ENCODE measurements at places on chromosomes 1 and 21.

- DNase-seq = no peak
These were observed 269.4 kb downstream of the PTGER3 start for GRCh38 chr1:70778056-70778762.

DNA sequence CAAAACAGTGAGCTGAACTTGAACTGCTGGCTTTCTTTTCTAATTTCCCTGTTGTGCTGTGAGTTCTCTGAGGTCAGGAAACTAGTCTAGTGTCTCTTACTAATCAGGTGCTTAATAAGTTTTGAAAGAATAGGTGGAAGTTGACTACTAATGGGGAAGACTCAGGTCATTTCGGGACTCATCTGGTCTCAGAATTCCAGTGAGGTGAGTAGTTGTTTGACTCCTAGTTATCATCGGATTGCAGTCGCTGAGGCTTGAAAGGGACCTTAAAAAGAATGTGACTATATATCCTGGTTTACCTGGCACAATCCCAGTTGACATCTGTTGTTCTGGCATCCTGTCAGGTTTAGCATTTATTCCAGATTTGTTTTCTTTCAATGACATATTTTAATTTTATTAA is 81.4 kb upstream of the SPAG17 start:
- no peak for DNase-seq

DNA sequence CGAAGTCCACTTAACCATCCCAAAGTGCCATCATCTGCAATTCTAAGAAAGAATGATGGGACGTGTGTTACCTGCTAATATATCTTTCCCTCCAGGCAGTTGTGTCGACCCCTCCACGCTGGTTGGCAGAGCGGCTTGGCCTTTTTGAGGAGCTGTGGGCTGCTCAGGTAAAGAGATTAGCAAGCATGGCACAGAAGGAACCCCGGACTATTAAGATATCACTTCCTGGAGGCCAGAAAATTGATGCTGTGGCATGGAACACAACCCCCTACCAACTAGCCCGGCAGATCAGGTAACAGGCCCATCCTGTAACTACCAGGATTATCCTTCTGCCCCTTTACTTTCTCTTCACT is 520 bp downstream of the TARS2 start:
- no peak for DNase-seq

DNA sequence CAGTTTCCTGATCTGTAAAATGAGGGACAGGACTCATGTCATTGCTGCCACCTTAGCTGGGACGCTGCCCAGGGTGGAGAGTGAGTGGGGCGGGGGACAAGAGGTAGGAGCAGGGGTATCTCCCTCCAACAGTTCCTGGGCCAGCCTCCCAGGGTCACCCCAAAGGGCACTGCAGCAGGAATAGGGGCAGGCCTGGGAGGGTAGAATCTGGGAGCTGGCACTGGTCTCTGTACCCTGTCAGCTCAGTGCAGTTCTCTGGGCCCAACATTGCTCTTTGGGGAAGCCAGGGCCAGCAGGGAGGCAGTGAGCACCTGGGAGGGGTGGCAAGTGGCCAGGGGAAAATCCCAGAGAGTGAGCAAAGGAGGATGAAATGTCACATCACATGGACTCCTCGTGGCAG is 55.8 kb downstream of the ELK4 start:
- no peak for DNase-seq

GRCh38 chr1:200729863-200730262 is 8.8 kb upstream of the CAMSAP2 start:
- no peak for DNase-seq

GRCh38 chr1:76238094-76238628 is 163.6 kb downstream of the ST6GALNAC3 start:
- no peak for DNase-seq

- DNase-seq = no peak
These were observed 63.9 kb downstream of the OBSCN start for GRCh38 chr1:228271701-228272251.

- DNase-seq = no peak
These were observed 6.3 kb upstream of the GOLT1A start for GRCh38 chr1:204219971-204220616.

DNA sequence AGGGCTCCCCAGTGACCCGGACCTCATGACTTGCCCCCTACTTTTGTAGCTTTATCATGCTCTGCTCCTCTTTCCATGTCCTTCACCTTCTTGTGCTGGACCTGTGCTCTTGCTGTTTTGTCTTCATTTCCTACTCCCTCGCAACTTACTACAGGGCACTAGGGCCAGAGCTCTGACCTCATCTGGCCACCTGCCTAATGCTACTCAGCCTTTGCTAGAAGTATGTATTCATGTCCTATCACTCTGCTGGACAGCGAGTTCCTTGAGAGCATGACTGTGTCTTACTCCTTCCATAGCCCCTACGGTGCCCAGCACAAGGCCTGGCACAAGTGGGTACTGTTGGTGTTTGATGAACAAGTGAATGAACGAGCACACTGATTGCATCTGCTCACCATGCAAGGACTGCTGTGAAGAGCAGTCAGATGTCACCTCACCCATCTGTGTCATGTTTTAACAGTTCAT is 1.9 kb downstream of the MTFR1L start:
- no peak for DNase-seq

DNA sequence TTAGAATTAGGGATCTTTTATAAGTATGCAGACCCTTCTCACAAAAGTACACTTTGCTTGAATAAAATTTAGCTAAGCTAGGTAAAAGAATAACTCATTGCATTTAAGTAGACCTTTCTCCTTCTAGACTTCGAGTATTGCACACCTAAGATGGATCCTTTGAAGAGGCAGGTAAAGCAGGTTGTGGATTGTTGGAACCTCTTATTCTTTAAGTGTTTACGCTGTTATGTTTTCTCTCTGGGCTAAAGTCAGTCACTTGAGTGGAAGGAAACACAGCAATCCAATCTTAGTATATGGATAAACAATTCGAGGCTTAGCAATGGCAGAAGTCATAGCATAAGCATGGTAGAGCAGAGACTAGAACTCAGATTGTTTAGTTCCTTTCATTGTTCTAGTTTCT is 11.4 kb downstream of the MAGI3 start:
- no peak for DNase-seq

- no peak for DNase-seq
These were observed 27.2 kb downstream of the NUAK2 start for GRCh38 chr1:205294175-205294917.

DNA sequence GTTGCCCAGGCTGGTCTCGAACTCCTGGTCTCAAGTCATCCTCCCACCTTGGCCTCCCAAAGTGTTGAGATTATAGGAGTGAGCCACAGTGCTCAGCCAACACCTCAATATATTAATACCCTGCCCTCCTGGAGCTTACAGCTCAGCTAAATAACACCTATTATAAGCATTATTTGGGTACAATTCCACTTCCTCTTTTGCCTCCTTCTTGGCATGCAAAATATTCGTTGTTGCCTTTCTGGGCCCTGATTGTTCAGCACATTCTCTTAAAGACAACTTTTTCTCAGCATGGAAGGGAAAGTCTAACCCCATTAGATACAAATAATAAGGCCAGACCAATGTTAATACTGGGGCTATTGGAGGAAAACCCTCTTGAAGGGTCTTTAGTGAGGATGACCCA is 2.8 kb downstream of the PAQR7 start:
- DNase-seq = no peak

- no peak for DNase-seq
These were observed at the start of gene RHOC for GRCh38 chr1:112706505-112707220. TSS of gene RHOC (minus strand) at chr1:112707127. CDS start at chr1:112703799, 3,328 bp downstream.

GRCh38 chr1:43143441-43143888 is 28.6 kb downstream of the EBNA1BP2 start:
- DNase-seq = no peak

DNA sequence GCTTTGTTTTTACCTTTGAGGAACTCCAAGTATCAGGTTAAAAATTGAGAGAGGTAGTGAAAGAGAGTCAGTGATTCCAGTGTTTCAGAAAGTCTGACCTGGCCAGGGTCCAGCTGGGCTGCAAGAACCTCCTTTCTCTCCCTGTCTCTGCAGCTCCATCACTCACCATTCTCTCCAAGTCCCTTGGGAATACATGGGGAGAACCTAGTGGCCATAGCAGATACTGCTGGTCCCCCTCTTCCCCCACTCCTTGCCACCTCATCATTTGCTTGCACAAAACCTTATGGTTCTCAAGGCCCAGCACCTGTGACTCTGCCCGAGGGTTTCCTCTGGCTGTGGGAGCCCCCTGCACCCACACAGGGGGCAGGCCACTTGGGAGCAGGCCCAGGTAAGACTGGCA is 279.5 kb downstream of the KIF26B start:
- DNase-seq = no peak

GRCh38 chr21:26781331-26781730 is 63.9 kb downstream of the ADAMTS1 start:
- DNase-seq = no peak

DNA sequence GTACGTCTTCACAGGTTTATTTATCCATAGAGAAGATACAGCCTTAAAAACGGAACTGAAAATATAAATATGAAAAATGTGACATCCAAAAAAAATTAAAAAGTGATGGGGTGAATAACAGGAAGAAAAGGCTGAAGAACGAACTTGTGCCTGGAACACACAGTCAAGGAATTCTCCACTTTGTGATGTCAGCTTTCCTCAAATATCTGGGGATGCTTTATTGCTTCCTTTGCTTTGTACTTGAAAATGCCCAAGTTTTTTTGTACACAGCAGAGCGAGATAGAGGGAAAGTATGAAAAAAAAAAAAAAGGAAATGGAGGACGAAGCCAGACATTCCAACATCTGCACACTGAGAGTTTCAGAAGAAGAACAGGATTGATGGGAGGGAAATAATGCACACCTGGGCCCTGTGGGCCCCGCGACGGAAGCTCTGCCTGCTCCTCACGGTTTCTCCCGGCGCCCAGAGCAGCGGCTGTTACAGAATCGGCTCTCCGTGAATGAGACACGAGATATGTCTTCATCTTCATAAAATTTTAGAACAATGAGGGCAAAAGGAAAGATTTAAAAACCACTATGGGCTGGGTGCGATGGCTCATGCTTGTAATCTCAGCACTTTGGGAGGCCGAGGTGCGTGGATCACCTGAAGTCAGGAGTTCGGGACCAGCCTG is 10.0 kb upstream of the LRRC3 start:
- DNase-seq = no peak

GRCh38 chr1:206859082-206859521 is 6.3 kb upstream of the IL20 start:
- no peak for DNase-seq

DNA sequence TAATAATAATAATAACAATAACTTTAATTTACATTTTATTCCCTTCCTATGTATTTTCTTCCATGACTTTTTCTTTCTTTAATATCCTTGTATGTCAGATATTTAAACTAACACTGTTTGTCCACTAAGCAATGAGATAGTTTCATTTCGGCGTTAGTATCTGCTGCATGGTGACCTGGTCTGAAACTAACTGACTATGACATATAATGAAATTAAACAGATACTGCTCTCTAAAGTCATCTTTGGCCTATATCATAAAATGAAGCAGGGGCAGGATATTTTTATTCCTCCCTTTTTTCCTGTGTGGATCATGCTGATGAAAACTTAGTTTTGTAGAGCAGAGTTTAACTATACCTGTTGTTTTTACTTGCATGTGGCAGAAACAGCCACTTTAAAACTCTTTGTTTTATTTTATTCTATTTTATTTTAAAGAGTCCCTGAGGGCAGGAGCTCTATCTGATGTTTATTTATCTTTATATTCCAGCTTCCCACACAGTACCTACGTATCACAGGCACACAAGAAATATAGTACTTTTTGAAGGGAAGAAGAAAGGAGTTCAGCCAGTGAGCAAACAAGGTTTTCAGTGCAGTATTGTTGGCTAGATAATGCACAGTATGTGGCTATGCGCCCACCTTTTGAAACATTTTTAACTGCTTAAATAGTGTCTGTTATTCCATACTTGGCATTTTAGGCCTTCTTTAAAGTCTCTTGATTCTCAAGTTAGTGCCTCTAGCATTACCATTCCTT is 165.6 kb downstream of the PHTF1 start:
- DNase-seq = no peak

- DNase-seq = no peak
These were observed 145.7 kb downstream of the CLIC6 start for GRCh38 chr21:34814529-34814951.

DNA sequence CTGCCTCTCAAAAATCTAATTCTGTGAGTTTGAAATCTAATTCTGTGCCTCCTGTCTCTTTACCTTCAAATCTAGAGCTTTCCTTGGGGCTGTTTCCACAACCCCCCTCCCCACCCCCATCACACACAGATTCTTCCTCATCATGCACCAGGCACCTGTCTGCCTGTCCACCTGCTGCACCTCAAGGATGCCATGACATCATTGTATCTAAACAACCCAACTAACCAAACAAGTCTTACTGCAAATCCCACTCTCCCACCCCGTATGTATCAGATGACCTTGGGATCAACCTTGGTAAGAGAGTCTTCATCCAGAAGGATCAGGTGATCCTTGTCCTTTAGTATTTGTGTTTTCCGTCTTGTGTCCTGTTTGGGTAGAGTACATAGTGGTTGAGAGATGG is 102.7 kb upstream of the SIM2 start:
- no peak for DNase-seq

- no peak for DNase-seq
These were observed 125.6 kb downstream of the ETS2 start for GRCh38 chr21:38931291-38931690.

GRCh38 chr1:30603081-30603858 is 120.1 kb downstream of the MATN1 start:
- DNase-seq = no peak

DNA sequence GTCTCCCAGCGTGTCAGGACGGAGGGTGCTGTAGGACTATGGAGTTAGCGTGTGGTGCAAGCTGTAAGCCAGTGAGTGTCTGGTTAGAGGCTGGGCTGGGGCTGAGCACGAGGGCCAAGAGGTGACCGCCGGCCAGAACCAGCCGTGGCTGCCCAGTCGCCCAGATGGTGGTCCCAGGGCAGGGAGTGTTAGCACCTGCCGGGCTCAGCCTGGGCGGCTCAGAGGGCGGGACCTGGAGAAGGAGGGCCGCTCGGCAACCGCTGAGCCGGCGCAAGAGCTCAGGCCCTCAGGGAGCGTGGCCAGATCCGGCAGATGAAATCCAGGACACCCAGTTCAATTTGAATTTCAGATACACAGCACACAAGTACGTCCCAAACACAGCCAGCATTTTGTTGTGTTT is 87.9 kb downstream of the PRDM16 start:
- no peak for DNase-seq

GRCh38 chr1:110047463-110047862 is 13.0 kb downstream of the STRIP1 start:
- DNase-seq = no peak

DNA sequence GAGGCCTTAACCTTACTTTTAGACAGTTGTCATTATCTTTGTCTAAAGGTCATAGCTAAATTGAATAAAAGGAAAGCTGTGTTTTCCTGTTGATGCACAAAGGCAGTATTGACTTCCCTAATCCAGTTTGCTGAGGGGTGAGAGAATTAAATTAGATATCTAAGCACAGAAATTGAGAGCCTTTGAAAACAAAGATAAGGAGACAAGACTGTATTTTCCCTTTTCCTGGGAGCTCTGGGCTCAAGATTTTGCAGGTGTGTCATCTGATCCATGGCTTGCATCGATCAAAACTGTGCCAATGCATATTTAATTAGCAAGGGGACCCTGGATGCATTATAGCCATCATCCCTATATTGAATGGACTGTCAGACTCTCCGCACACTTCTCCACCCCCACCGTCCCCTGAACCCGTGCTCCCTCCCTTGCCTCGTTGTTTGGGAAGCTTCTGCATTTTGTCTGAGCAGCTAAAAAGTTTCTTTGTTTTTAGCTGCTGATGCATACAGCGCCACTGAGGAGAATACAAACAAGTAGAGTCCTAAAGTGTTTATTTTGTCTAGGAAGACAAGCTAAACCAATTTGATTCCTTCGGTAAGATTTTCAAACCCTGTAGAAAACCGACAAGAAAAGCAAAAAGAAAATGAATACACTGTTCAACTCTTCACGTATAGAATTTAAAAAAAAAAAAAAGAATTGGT is 186.3 kb downstream of the NFIA start:
- DNase-seq = no peak

GRCh38 chr1:204507317-204508105 is 8.7 kb upstream of the MDM4 start:
- no peak for DNase-seq
